Myocyte (in vitro differentiated cells): ENCODE measurements at places on chromosomes 2 and 18.

DNA sequence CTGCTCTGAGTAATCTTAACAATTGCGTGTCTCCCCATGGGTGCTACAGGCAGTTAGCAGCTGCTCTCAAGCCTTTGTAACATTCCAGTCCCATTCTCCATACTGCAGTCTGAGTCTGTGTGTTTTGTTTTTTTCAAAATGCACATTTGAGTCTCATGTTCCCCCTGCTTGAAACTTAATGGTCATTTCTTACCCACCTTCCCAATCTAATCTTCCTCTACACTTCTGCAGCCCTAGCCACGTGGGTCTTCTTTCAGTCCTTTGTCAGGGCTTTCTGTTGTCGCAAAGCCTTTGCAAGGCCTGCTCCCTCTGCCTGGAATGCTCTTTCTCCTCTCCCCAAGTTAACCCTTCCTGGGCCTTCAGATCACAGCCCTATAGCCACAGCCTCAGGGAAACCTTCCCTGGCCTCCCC is 24.5 kb downstream of the ELAC1 start:
- no peak for DNase-seq

GRCh38 chr18:25180973-25181548 is 170.9 kb downstream of the ZNF521 start:
- DNase-seq: no peak

DNA sequence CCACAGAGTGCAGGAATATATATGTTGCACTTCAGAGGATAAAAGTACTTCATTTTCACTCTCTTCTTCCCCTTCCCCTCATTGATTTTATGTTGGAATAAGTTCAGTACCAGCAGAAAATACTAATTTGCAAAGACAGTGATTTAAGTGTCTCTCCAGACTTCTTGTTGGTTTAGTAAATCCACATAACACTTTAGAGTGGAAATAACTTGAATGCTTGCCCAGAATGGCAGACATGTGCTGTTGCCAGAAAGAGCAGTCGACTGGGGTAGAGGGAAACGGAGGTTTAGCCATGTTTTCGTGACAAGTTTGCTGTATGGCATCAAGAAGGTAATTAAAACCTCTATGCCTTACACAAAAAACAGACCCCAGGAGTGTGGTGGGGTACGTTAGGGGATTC is 246.0 kb upstream of the CXCR4 start:
- peak; percentile 24 for DNase-seq

DNA sequence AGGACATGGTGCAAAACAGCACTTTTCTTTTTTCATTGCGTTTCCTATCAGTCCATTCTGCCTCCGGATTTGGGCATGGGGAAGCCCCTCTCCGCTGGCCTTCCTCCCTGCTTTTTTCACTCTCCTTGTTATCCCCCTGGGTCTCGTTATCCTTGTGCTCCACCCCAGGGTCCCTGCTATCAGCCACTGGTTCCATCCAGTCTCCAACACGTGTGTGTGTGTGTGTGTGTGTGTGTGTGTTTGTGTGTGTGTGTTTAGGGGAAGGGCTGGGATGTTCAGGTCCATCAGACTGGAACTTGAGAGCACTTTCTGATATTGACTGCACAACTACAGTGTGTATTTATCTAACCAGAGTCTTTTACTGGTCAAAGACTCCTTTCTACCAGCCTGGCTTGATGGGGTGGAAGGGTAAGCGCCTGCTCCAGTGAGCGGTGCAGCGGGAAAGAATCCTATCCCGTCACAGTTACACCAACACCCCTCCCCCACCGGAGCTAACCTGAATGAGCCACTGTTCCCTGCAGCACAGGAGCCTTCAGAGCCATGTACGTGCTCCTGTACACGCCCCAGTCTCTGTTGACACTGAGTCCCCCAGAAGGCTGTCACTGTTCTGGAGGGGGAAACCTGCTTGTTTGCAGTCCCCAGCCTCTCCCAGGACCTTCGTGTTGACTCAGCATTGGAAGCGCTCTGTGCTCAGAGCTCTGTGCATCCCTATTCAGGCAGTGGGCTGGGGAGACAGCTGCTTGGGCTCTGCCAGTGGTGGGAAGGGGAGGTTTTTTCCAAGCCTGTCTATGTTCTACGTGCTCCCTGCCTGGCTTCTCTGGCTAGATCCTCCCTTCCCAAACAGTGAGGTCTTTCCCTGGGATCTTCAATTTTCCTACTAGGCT is 4.6 kb downstream of the INHA start:
- DNase-seq: peak; percentile 32

DNA sequence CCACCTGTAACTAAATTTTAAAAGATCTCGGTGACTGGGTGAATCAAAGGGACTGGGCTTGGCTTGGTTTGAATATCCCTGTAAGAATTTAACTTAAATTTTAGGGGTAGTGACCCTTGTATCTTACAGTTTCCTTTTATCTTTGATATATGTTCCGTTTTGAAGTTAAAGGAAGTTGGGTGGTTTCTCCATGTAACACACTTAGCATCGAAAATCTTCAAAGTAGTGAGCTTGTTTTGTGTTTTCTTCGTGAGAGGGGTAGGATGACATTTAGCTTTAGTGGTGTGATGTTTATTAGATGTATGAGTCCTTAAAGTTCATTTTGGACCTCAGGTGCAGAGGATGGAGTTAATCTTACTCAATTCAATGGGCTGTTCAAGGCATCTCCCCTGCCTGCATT is 1.6 kb downstream of the WDR7 start:
- no peak for DNase-seq

GRCh38 chr2:100224988-100225710 is 82.8 kb upstream of the AFF3 start:
- DNase-seq: no peak
